ENCODE measurements at places on chromosomes 4 and X.
A peak's percentile ranks its signal among the peaks of the same experiment; 100 is the strongest.

DNA sequence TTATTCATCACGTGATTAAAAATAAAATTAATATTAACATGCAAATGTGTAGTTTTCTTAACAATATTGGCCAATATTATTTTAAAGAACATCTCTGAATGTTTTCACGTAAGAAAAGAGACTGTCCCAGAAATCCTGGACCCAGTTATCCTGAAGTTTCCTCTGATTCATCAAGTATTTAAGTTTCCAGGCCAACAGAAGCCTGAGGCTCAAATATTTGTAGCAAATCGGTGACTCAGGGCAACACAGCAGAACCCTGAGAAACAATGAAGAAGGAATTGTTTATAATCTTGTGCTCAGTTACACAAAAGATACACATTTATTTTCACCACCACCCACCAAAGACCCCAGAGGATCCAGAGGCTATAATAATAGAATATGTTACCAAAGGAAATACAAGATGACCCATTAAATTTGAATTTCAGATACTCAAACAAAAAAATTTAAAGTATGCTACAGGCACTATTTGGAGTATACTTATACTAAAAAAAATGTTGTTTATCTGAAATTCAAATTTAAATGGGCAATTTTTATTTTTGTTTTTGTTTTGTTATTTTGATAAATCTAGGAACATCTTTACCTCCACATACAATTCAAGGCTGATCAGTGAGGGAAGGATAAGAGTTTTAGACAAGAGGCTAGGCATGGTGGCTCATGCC is 33.9 kb upstream of the SLC7A11 start:
- DNase-seq: no peak

GRCh38 chr4:94507281-94507680 is 55.5 kb downstream of the PDLIM5 start:
- DNase-seq: no peak

DNA sequence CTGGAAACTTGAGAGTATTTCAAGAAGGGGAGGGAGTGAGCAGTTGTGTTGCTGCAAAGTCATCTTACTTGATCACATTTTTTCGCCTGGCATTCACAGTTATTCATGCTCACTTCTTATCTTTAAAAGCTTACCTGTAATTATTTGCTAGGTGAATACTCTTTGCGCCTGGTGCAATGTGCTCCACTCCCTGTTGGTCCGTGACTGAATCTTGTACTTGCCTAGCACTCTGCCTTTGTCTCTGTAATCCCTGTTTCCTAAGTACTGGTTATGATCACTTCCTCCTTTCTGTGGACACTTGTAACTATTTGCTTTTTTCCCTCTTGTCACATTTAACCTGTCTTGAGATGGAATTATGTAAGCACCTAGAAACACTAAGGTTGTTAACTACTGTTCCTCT is 5.8 kb downstream of the BMP2K start:
- DNase-seq: no peak

DNA sequence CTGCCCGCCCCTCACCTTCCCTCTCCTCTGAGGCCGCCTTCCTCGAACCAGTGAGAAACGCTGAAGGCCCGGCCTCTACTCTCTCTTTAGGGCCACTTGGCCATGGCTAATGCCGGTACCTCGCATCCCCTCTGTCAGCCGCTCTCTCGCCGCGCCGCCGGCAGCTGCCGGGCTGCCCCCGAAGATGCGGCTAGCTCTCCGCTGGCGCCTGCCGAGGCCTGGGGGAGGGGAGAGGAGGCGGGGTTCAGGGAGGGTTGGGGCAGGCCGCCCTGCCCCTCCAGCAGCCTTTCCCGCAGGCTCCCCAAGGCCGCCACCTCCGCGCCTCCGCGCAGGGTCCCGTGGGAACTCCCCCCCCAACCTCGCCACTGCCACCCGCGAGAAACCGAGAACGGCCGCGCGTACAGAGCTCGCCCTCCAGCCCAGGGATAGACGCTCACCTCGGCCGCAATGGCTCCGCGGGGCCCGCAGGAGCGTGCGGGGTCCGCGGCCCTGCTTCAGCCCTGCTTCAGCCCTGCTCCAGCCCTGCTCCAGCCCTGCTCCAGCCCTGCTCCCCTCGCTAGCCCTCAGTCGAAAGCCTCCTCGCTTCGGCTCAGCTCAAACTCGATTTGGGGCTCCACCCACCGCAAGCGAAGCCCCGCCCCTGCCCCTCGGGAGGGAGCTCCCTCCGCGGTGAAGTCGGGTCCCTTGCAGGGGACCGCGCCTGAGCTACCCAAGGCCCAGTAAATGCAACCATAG is at the start of gene HUWE1:
Gene HUWE1, minus strand, starts transcription at position 569 of the 735 bp plus-strand sequence. CDS start 32,612 bp downstream, outside the sequence.
- DNase-seq: peak; percentile 89

- DNase-seq: no peak
Observed at GRCh38 chr4:47913861-47914219, 543 bp downstream of the NFXL1 start.

GRCh38 chr4:159498446-159499115 is 395.7 kb downstream of the RAPGEF2 start:
- no peak for DNase-seq

GRCh38 chr4:2068198-2068470 is 9.0 kb downstream of the NAT8L start:
- no peak for DNase-seq

DNA sequence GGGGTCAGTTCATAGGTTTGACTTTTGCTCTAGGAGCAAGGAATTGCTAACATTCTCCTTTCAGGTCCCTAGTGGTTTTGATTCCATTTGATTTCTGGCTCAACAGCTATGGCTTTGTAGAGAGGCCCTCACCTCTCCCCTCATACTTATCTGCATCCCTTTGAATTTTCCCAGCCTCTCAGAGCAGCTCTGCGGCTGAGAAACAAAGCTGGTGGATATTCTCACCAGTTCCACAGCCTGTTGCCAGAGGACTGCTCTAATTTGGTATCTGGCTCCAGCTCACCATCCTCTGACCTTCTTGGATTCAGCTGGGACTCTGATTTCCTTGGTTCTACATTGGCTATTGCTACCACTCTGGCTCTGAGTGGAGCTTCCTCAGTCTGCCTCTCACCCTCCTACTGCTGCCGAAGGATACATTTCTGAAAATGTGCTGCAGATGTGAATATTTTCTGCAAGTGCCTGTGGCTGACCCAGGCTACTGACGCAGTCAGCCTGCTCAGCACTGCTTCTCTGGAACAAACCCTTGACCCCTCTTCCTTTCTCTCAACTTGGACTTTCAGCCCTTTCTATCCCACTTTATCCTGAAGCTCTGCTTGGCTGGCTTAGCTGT is 110.9 kb upstream of the ENPEP start:
- no peak for DNase-seq

DNA sequence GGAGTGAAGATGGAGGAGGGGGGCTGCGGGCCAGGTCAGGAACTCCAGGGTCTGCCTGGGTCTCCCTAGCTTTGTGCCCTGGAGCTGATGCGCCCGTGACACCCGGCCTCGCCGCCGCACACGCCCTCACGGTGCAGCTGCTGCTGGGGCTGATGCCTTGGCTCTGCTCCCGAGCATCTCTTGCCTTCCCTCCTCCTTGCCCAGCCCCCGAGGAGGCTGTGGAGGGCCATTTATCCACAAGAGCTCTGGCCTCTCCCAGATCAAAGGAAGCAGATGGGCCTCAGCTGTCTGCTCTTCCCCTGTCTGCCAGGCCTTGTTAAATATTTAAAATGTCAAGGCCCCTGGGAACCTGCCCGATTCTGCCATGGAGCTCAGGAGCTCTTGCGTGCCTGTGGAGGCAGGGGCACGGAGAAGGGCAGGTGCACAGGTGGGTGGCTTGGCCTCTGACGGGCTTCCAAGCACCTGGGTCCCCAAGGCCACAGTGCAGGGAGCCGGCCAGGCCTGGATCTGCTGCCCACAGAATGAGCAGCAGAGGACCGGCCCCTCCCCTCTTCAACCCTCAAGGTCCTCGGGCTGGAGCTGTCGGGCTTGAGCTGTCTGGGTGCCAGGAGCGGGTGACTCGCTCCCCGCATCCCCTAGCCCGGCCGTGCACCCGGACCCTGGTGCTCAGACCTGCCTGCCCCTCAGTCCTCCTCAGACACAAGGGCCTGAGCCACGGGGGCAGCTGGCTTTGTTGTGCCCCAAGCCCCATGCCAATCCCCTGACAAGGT is 20.3 kb downstream of the ATP2B3 start:
- DNase-seq: no peak

GRCh38 chr4:109009909-109010308 is 247.1 kb upstream of the ETNPPL start:
- DNase-seq: no peak

DNA sequence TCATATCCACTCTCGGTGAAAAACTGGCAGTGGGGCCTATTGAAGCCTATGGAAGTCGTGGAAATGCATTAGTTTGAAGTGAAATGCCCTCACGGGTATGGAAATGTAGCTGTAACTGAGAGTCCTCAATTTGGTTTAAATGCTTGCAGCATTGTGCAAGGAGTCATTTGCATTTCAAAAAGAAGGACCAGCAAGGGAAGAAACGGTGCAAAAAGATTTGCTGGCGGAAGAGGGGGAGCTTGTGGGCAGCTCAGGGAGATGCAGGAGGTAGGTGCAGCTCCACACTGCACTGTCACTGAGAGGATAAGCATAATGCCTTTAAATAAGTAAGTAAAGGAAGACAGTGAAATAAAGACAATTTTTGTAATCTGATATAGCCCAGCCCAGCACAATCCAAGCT is 400.4 kb upstream of the DIPK2B start:
- DNase-seq: no peak

GRCh38 chr4:104507112-104507511 is 12.4 kb upstream of the CXXC4 start:
- DNase-seq: no peak

GRCh38 chrX:148146121-148146520 is 165.0 kb downstream of the FMR1NB start:
- DNase-seq: no peak

DNA sequence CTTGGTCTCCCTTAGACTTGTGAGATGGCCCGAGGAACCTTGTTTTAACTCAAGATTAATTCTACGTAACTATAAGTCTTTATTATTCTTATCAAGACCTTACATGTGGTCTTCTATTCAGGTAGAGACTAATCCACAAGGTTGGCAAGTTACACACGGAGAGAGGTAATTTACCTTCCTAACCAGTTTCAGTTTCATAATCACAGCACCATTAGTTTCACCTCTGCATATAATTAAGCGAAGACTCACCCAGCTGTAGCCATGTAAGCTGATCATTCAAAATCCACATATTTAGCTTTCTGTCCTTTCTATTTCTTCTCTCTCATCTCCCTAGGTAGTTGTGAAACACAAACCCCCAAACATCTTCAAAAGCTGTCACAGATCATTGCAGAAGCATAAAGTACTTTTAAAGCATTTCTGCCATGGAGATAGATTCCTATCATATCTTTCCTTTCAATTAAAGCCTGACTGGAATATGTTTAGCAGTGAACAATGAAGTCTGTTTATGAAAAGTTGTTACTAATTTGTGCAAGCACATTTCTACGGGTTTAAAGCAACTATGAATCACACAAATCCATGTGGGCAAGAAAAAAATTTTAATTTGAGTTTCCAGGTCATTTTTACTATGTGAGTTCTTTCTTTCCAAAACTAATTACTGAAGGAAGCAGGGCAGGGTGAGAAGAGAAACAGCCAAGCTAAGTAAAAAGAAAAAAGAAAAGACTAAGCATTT is 78.5 kb downstream of the BTC start:
- DNase-seq: no peak

DNA sequence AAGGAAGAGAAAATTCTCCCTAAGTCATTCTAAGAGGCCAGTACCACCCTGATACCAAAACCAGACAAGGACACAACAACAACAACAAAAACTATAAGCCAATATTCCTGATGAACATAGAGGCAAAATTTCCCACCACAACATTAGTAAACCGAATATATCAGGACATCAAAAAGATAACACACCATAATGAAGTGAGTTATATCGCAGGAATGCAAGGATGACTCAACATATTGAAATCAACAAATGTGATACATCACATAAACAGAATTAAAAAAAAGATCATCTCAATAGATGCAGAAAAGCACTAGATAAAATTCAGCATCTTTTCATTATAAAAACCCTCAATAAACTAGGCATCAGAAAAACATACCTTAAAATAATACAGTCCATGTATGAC is 1844.4 kb upstream of the PCDH10 start:
- DNase-seq: no peak

DNA sequence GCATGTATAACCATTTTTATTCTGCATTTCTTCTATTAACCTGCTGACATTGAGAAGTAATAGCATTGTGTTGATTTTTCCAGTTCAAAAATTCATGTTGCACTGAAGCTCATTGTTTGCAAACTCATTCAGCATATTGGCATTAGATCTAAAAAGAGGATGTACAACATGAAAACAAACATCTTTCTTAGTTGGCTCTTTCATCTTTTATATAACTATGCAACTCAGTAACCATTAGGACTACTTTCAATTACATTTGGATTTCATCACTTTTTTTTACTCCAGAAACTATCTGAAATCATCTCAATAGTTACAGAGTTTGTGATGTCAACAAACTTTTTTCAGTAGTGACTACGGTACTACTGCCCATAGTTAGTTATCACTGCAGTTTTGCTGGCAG is 346.0 kb upstream of the EPHA5 start:
- no peak for DNase-seq

- no peak for DNase-seq
Observed at GRCh38 chr4:2796849-2797544, 4.1 kb downstream of the SH3BP2 start.

GRCh38 chrX:115582616-115583495 is 21.9 kb downstream of the PLS3 start:
- DNase-seq: no peak

GRCh38 chr4:90122355-90122748 is 4.8 kb upstream of the CCSER1 start:
- no peak for DNase-seq

- no peak for DNase-seq
Observed at GRCh38 chr4:159201168-159201567, 98.3 kb downstream of the RAPGEF2 start.

- DNase-seq: no peak
Observed at GRCh38 chr4:115234405-115235093, 121.1 kb upstream of the NDST4 start.

GRCh38 chrX:84501798-84502628 is at the start of gene HDX:
Gene HDX (minus strand): TSS chrX:84502453. CDS start chrX:84475397, 27,056 bp downstream.
- peak; percentile 79 for DNase-seq

DNA sequence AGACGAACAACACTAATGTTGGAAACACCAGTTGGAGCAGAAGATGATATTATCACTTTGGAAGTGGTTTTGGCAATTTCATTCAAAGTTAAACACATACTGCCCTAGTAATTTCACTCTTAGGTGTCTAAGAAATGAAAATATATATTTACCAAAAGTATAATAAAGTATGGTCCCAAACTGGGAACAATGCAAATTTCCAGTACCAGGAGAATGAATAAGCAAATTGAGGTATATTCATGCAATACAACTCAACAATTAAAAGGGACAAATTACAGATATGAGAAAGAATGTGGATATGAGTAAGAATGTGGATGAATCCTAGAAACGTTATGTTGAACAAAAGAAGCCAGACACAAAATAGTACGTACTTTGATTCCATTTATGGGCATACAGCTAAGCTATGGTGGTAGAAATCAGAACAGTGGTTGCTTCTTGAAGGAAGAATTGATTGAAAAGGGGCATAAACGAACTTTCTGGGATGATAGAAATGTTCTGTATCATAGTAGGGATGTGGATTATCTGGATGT is 10.0 kb downstream of the ELMOD2 start:
- DNase-seq: no peak
